ENCODE measurements at places on chromosomes 13 and 19.
A peak's percentile ranks its signal among the peaks of the same experiment; 100 is the strongest.

GRCh38 chr19:38394488-38394887, 6.0 kb downstream of the SPRED3 start:
- peak; percentile 78 for DNase-seq

DNA sequence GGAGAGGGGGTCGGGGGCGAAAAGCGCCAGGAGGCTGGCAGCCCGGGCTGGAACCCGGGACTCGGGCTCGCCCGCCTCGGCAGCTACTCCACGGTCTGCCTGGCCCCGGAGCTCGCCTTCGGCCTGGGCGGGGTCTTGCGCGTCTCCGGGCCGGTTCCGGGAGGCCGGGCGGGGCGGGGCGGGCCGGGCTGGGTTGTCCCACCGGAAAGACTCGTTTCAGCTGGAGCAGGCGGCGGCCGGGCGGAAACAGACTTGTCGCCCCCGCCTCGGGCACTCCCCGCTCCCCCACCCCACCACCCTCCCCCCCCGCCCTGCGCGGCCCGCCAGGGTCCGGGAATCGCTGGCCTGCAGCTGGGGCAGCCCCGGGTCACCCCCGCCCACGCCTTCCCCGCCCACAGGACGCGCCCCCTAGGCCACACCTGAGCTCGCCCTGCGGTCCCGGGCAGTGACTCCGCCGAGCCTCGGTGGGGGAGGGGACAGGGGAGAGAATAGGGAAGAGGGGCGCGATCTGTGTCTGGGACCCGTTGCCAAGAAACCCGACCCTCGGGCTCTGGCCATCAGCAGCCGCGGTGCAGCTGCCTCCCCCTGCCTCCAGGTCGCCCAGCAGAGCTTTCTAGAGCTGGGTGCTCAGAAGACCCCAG, 109.4 kb downstream of the KCTD15 start:
- DNase-seq = peak; percentile 6

GRCh38 chr13:98921786-98922185, 56.1 kb downstream of the DOCK9 start:
- no peak for DNase-seq

- DNase-seq = no peak
Measured at GRCh38 chr19:14081797-14082674, 3.5 kb downstream of the C19orf67 start.

- no peak for DNase-seq
Measured at GRCh38 chr19:14391156-14391821, 10.0 kb downstream of the ADGRE5 start.

GRCh38 chr13:59842507-59842906, 321.2 kb downstream of the DIAPH3 start:
- no peak for DNase-seq

DNA sequence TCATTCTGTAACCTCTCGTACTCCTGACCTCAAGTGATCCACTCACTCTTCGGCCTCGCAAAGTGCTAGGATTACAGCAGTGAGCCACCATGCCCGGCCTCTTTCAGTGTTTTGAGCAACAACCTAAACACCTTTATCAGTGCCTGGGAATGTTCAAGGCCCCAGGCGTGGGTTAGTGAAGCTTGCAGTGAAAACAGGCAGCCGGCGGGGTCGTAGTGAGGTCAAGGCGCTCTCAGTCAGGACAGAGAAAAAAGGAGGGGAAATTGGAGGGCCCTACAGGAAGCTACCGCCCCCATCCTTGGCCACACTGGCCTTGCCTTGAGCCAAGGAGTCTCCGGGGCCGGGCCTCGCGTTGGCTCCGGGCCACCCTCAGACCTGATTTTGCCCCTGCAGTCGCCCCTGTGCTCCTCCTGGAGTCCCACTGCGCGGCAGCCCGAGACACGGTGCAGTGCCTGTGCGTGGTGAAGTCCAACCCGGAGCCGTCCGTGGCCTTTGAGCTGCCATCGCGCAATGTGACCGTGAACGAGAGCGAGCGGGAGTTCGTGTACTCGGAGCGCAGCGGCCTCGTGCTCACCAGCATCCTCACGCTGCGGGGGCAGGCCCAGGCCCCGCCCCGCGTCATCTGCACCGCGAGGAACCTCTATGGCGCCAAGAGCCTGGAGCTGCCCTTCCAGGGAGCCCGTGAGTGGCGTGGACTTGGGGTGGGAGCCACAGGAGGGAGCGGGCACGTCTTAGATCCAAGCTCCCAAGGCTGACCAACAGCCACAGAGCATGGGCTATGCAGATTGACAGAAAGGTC, 17.7 kb downstream of the MAG start:
- no peak for DNase-seq

DNA sequence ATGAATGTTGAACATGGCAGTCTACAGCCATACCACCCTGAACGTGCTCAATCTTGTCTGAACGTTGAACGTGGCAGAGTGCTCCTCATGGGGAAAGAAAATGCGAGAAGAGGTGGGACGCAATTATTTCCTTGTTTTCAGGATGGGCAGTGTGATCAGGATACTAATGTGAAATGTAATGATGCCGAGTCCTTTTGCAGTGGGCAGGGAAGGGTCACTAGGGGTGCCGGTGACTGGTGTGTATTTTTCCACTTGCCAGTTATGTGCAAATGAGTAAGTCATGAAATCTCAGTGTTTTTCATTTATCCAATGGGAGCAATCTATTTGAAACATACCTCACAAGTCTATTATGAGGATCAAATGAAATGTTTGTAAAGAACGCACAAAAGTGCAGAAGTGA, 84.8 kb downstream of the LNX2 start:
- DNase-seq = no peak

DNA sequence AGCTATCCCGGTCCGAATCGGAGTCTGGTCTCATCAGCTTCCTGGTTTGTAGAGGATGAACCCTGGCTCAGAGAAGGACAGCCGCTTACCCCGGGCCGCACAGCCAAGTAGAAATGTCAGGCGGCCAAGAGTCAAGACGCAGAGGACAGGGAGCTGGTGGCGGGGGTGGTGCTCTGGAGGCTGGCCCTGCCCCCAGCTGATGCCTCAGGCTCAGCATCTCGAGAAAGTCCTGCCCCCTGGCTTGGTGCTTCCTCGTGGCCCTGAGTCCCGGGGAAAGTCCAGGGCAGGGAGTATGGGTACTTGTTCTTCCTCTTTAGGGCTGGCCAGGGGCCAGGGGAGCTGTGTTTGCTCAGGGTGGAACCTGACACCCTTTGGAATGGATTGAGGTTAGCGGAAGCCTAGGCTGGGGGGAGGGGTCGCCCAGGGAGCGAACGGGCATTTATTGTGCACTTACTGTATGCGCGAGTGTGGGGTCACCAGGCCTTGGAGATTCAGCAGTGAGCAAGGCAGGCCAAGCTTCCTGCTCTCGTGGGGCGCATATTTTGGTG, 2.2 kb downstream of the TJP3 start:
- no peak for DNase-seq

DNA sequence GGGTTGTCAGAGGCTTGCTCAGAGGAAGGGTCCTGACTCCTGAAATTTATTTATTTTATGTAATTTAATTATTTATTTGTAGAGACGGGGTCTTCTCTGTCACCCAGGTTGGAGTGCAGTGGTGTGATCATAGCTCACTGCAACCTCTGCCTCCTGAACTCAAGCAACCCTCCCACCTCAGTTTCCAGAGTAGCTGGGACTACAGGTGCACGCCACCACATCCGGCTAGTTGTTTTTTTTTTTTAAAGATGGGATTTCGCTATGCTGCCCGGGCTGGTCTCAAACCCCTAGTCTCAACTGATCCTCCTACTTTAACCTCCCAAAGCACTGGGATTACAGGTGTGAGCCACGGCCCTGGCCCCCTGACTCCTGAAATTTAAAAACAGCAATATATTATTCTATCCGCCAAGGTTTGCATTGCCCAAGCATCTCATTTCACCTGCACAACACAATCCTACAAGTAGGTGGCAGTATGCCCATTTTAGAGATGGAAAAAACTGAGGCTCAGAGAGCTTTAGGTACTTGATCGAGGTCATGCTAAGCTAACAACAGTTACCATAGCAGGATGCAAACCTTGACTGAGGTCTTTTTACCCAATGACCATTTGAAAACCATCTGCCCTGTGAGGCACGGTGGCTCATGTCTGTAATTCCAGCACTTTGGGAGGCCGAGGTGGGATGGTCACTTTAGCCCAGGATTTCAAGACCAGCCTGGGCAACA, 18.1 kb downstream of the ARHGEF18 start:
- no peak for DNase-seq

- no peak for DNase-seq
Measured at GRCh38 chr19:47370045-47370611, 21.0 kb downstream of the DHX34 start.

- DNase-seq = no peak
Measured at GRCh38 chr13:52652980-52653303, 306 bp downstream of the SUGT1 start.

DNA sequence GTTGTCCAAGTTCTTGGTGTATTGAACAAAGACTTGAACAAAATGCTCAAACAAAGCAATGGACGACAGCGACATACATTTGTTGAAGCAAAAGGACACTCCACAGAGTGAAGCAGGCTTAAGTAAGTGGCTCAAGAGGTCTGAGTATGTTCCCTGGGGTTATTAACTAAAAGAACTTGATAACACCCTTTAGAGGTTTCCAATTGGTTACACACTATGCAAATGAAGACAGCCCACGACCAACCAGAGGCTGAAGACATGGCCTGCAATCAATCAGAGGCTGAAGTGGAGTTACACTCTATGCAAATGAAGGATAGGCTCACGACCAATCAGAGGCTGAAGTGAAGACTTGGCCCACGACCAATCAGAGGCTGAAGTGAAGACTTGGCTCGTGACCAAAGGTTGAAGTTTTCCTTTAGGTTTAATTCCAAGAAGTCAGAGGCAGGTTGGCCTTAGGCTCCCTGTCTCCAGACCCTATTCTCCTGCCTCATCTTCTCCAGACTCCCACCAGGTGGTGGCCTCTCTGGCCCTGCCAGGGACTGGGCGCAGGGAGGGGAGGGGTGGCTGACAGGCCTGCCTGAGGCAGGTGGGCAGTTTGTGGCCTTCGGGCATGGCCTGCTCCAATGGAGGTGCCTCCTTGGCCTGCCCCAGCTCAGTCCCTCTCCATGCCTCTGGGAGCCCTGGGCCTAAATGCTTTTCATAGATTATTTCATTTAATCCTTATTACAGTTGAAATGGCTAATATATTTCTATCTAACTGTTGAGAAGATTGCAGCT, 38.1 kb downstream of the CCDC169 start:
- DNase-seq = no peak

DNA sequence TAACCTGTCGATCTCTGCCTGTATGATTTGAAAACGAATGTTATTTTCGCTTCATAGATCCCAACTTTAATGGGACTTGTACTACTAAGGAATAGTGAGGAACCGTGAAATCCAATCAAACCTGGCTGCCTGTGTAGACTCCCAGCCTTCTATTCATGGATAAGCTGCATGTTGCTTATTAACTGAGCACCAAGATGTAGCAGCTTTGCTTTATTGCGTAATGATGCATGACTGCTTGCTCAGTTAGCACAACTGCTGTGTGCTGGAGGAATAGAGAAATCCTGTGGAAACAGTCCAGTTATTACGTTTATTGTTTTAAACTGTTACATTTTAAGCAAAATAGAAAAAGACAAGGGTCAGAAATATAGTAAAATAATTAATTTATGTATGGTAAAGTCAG, 108.2 kb downstream of the SHISA2 start:
- DNase-seq = no peak

DNA sequence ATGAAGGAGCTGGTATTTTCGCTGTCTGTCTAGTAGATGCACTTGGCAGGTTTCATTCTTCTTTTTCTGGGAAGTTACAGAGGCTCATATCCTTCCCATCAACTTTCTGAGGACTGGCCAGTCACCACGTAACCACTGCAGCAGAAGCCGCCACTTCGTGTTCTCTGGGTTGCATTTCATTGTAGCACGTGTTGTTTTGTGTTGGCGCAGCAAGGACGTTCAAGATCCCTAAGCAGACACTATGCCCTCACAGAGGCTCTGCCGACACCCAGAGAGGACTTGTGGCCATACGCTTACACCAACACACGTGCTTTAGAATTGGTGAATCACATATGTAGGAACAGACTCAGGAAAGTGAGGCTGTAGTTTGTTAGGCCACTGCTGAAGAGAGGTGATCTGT, 42.2 kb upstream of the TEX29 start:
- DNase-seq = no peak

DNA sequence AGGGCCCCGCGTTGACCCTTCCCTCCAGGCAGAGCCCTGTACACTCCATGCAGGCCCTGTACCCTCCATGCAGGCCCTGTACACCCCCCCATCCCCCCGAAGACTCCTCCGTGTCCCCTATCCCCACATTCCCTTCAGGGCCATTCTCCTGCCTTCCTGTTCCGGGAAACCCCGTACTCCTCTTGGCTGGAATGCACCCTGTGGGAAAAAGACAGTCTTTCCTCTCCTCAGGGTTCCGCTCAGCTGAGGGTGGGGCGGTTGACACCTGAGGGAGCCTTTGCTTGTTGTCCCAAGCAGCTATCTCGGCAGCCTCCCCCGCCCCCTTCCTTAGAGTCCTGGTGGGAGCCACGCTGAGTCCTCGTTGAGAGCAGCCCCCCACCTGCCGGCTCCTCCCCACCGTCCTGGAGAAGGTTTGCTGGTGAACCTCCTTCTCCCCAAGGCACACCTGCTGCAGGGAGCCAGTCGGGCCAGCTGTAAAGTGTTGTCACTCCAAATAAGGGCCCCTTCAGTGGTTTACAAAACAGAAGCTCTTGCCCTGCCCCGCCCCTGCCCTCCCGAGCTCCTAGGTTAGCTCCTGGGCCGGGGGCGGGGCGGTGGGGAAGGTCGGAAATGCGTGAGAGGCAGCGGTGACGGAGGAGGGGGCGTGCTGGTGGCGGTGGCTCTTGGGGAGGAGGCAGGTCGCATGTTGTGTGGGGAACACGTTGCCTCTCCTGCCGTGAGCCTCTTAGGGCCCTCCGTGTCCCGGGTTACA, 1.5 kb downstream of the GNA11 start:
- DNase-seq = peak; percentile 46

- no peak for DNase-seq
Measured at GRCh38 chr13:21767032-21767431, 96.2 kb downstream of the FGF9 start.

DNA sequence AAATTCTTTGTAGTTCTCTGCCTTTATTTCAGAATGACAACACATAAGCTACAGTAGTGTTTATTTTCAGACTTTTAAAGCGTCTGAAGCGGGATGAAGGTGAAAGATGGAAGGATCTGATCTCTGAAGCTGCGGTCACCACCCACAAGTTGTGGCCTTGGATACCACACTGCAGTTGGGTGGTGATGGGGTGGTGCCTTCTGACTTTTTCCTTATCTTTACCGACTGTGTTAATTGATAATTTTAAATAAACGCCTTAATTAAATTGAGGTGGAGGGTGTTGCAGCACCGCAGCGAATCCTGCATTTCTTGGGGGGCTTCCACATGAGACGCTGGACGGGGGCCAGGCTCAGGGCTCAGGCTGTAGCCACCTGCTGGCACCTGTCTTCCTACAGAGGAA, 1.3 kb downstream of the TFDP1 start:
- no peak for DNase-seq

- no peak for DNase-seq
Measured at GRCh38 chr13:94233401-94233800, 246.1 kb downstream of the DCT start.

DNA sequence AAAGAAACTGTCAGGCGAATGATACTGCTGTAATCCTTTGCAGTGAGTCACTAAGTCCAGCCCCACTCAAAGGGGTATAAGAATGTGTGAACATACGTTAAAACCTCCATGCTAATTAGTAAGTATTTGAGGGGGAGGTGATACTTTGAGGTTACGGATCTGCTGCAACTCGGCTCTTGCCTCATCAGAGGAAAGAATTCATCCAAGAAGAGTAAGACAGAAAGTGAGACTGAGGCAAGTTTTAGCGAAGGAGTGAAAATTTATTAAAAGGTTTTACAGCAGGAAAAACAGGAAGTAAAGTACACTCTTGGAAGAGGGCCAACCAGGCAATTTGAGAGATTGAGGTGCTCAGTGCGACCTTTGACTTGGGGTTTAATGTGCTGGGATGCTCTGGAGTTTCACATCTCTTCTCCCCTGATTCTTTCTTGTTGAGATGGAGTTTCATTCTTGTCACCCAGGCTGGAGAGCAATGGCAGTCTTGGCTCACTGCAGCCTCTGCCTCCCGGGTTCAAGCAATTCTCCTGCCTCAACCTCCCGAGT, 9.8 kb downstream of the CLEC4M start:
- no peak for DNase-seq

Data from activated T-cell treated with anti-CD3 and anti-CD28 coated beads for 48 hours (primary cell).